ENCODE measurements at places on chromosomes 3 and 15.

- DNase-seq: no peak
Observed at GRCh38 chr15:67089217-67090193, 24.1 kb downstream of the SMAD3 start.

DNA sequence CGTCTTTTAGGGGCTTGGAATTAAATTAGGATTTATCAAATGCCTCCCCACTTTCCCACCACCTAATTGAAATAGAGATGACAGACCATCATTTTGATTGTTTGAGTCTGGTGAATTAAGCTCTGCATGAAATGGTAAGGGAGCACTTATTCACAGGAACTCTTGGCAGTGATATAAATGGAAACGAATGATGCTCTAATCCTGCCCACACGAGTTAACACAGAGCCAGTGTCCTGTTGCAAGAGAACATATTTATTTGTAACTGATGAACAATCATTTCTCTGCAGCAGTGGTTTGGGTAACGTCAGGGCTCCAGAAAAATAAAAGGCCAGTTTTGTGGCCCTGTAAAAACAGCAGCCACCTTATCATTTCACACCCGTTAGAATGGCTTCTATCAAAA, 163.3 kb downstream of the FEZF2 start:
- DNase-seq: peak; percentile 12

DNA sequence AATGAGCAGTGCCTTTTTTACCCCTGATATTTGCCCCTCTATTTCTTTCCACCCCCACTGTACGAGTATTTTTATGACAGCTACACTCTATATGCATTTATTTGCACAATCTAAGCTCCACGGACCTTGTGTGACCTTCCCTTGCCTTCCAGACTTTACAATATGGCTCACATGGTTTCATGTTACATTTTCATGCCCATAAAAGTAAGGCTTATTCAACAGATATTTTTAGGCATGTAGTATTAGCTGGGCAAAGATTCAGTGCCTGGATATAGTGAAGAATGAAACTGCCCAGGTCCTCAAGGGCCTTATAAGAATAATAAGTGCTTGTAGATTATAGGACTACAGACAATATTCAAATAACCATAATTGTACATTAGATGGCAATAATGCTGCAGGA, 481.9 kb upstream of the CNTN4 start:
- no peak for DNase-seq

DNA sequence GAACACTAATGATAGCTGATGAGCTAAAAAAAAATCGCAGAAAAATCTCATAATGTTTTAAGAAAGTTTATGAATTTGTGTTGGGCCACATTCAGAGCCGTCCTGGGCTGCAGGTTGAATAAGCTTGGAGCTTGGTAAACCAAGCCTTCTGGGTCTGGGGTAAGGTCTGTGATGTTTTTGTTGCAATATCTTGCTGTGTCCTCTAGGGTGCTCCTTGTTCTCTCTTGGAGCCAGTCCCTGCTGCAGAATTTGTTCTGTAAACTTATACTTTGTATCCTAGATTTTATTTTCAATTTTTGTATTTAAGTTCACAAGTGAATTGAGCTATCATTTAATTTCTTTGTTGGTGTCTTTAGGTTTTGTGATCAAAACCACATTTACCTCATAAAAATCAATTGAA, 143.7 kb downstream of the NR1D2 start:
- peak; percentile 5 for DNase-seq

DNA sequence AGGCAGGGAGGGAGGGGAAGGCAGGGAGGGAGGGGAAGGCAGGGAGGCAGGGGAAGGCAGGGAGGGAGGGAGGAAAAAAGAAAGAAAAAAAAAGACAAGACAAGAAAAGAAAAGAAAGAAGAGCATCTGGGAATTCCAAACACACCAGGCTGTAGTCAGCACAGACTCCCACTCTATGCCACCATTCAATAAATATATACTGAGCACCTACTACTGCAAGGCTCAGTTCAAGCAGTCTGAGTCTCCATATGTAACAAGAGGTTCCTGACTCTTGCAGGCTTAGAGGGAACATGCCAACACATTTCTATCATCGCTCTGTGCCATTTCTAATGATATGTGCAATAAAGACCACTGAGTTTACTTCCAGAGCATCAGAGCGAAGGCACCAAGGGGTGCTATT, 47.7 kb downstream of the ANXA2 start:
- no peak for DNase-seq

- DNase-seq: peak; percentile 51
Observed at GRCh38 chr3:57755368-57755675, 787 bp upstream of the SLMAP start.

- no peak for DNase-seq
Observed at GRCh38 chr3:140128217-140128616, 193.2 kb downstream of the CLSTN2 start.

GRCh38 chr3:58793938-58794337, 127.4 kb upstream of the FAM3D start:
- DNase-seq: no peak

- DNase-seq: no peak
Observed at GRCh38 chr15:70318594-70319465, 221.1 kb upstream of the TLE3 start.

DNA sequence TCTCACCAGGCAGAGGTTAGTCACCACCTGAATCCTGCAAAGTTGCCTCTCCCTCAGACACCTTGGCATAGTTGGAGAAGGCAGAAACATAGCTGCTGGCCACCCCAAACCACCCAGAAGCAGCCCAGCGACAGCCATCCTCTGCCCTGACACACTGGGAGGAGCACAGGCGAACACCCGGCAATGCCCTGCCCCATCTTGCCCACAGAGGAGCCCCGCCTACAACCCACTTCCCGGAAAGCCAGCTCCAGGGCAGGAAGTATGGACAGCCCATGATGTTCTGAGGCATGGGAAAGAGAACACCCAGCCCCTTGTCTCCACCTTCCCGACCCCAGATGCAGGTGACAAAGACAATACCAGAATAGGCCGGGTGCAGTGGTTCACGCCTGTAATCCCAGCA, 12.6 kb upstream of the SHISA5 start:
- no peak for DNase-seq

DNA sequence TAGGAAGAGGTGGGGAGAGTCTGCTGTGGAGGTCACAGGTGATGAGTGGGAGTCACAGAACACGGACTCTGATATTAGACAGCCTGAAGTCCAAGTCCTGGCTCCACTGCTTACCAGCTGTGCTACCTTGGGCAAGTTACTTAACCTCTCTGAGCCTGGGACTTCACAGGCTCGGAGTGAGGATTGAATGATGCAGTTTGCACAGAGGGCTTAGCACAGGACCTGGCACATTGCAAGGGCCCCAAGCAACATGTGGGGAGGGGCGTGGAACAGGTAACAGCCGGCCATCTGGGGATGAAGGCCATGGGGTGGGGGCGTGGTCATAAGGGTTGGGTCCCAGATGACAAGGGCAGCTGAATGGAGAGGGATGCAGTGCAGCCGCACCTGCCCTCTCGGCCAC, 4.3 kb upstream of the ITIH3 start:
- DNase-seq: no peak

DNA sequence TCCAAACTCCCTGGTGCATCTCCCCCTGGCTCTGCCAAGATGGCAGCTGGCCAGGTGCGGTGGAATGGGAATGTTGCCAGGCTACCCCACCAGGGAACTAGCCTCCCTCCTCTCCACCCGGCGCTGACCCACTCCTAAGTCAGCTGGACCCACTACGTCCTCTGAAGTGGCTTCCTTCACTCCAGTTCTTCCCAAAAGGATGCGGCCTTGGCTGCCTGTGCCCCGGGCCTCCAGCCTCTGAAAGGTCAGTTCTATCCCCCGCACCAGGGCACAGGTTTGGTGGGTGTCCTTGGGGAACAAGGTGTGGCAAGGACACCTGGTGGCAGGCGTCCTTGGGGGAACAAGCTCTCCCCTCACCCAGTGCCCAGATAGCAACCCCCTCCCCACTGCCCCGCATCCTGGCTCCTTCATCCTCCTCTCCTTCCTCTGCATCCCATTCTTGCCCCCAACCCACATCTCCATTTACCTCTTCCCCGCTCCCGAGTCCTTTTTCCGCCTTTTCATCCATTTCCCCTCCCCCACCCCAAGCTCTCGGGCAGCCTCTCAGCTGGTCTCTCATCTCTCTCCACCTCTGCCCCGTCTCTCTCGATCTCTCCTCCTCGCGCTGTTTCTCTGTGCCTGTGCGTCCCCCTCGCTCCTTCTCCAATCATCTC, 54.0 kb downstream of the LHFPL4 start:
- DNase-seq: no peak

DNA sequence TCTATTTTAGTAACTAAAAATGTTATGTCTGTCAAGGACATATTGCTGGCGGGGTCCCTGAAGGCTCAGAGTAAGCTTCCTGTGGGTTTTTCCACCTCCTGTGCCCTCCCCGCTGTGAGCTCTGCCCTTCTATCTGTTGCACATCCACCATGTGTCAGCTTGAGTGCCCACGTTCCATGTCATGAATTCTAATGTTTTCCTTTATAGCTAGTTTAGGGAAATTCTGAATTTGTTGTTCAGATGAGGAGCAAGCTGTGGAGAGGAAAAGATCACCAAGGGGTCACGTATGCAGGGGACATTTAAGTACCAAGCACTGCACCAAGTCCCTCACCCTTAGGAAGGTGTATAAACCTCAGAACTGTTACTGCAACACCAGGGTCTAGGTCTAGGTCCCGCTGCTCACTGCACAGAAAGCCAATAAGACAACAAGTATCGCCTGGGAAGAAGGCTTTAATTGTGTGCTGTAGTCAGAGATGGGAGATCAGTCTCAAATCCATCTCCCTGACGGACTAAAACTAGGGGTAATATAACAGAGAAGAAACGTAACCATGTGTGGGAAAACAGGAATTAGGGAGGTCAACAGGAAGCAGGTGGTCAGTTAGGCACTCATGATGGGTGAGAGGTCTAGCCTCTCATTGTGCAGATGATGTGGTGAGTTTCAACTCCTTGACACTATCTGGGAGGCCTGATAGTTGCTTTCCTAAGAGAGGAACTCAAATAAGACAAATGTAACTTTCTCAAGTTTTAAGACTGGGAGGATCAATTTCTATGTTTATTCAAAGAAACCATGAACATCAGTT, 9.7 kb downstream of the GP9 start:
- DNase-seq: peak; percentile 4

- no peak for DNase-seq
Observed at GRCh38 chr15:35654332-35654731, 108.4 kb upstream of the DPH6 start.

DNA sequence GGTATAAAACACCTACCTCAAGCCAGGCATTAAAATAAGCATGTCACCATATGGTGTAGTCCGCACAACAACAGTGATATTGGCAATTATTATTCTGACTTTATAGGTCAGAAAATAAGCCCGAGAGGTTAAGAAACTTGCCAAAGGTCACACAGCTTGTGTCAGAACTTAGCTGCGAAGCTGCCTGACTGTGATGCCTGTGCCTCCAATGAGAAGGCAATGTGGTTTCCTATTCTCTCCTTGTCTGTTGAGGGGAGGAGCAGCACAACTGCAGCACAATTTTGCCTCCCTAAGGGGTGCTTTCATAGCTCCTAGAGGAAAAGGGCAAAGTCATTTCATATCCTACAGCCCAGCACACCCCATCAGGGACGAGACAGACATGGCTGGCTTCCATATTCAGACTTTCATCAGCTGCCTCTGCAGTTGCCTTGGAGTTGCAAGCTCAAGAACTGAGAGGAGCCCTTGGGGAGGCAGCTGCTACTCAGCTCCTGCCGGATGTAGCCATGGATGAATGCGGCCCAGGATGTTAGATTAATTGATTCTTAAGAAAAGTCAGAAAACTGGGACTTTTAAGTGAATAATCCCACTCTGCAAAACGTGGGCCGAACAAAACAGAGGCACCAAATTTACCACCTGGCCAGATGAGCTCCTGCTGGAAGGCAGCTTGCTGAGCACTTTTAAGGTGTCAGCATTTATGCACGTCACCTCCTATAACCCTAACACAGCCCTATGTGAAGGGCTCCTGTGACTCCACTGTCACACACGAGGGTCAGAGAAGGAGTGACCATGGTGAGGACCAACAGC, 38.5 kb downstream of the MYO5C start:
- no peak for DNase-seq

- DNase-seq: peak; percentile 35
Observed at GRCh38 chr3:23741036-23741706, 64.6 kb upstream of the UBE2E1 start.

- no peak for DNase-seq
Observed at GRCh38 chr3:29318251-29318650, 37.4 kb downstream of the RBMS3 start.

DNA sequence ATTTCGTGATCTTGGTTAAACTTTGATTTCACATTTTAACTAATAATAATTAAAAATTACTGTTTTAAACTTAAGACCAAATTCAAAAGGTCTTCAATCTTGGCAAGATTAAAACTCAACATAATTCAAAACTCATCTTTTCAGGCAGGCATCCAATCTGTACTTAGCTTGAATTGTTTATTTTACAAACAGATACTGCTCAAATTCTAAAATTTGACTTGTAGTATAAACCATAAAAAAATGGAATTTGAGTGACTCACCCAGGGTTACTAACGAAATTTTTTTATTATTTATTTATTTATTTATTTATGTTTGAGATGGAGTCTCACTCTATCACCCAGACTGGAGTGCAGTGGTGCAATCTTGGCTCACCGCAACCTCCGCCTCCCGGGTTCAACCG, 64.4 kb downstream of the GAP43 start:
- no peak for DNase-seq

DNA sequence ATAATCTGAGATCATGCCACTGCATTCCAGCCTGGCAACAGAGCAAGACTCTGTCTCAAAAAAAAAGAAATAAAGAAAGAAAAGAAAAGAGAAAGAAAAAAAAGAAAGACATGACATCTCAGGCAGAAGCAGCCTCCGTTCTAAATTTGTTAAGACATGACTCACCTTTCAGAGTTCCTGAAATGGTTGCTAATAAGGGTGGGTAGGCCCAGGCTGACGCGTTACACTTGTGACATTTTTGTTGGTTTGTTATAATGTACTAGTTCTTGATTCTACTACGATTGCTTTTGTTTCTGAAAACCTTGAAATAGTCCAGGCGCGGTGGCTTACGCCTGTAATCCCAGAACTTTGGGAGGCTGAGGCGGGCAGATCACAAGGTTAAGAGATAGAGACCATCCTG, 21.0 kb downstream of the SLC25A20 start:
- DNase-seq: peak; percentile 79

DNA sequence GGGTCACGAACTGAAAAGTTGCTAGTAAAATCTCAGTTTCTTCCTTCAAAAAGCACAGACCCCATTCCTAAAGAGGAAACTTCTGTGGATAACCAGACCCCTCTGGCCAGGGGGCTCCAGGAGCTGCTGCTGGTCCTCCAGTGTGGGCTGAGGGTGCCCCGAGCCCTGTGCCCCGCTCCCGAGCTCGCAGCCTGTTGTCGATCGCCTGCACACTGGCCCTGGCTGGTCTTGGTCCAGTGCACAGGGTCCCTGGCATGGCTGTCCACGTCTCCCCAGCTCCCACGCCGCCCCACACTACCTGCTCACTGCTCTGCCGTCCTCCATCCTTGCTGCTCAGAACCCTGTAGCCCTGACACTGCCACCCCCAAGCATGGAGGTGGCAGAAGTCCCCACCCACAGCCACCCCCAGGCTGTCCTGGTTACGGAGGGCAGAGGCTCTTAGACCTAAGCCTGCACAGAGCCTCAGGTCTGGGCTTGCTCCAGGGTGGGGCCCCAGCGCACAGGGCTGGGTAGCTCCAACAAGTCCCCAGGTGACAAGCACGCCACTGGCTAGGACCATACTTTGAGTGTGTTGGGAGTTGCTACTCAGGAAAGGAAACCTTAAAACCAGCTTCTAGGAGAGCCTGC, 87.0 kb downstream of the PLXNA1 start:
- DNase-seq: no peak

- DNase-seq: no peak
Observed at GRCh38 chr3:14057701-14058100, 67.0 kb downstream of the CHCHD4 start.

- DNase-seq: no peak
Observed at GRCh38 chr15:96869122-96869521, 538.6 kb downstream of the NR2F2 start.

All from suppressor macrophage treated with lipopolysaccharide for 4 hours (primary cell).